ENCODE measurements at places on chromosomes 5 and 9. TPM values are rescaled to one million over a fixed set of nuclear protein-coding genes. Genes with fewer than 3 reads are reported as not detected.

DNA sequence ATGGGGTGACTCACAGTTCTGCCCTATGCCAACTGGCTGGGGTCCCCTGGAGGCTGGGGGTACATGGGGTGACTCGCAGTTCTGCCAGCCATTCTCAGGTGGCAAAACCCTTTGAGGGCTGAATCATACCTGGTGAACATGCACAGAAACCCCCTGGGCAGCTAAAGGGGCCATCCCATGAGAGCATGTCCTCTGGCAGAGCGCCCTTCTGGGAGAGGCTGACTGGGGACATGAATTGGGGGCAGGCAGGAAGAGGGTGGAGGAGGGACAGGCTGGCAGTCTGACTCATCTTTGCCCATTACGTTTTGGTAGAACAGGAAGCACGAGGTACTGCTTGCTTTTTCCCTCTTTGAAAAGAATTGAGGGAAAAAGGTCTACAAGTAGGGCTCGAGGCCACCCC, 16.7 kb downstream of the TRAF1 start:
- no peak overlapping the region for H3K27ac ChIP-seq
- DNase-seq, result peak; percentile 16
- no peak overlapping the region for H3K4me3 ChIP-seq

The PCDHGA5 gene
- total RNA-seq, result 4.5 TPM

GRCh38 chr9:5269249-5269715, 35.2 kb downstream of the RLN2 start:
- no peaks in the 10 kb centered on the region for H3K36me3 ChIP-seq
- no peak for DNase-seq
- H3K27ac ChIP-seq, result no peak overlapping the region
- H3K4me1 ChIP-seq, result no peaks in the 10 kb centered on the region
- H3K27me3 ChIP-seq, result no peaks in the 10 kb centered on the region

- no peaks in the 10 kb centered on the region for H3K36me3 ChIP-seq
- DNase-seq, result no peak
- no peaks in the 10 kb centered on the region for H3K27me3 ChIP-seq
- H3K4me1 ChIP-seq, result no peaks in the 10 kb centered on the region
- H3K27ac ChIP-seq, result no peak overlapping the region
Measured at GRCh38 chr5:26881901-26882300, 156.5 kb downstream of the CDH9 start.

- H3K4me1 ChIP-seq, result peaks cover 4% of the 10 kb centered on the region
- H3K36me3 ChIP-seq, result no peaks in the 10 kb centered on the region
- DNase-seq, result no peak
- no peak overlapping the region for H3K27ac ChIP-seq
Measured at GRCh38 chr5:173051746-173052145, 4.4 kb upstream of the CREBRF start.

DNA sequence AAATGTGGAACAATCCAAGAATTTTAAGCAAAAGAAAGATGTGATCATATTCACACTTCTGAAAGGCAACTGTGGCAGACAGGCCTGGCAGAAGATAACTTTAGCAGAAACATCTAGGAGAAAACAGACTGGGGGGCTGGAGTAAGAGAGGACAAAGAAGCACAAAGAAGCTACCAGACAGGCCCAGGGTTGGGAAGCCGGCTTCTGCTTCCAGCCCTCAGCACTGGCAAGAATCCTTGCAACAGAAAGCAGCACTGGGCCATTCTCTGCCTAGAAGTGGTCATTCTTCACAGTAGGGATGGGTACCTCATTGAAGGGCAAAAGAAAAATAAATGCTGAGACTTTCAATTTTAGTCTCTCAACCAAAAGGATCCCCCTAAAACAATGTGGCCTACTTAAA, 49.6 kb downstream of the EFNA5 start:
- H3K27me3 ChIP-seq, result no peaks in the 10 kb centered on the region
- H3K27ac ChIP-seq, result no peak overlapping the region
- no peaks in the 10 kb centered on the region for H3K4me1 ChIP-seq
- H3K4me3 ChIP-seq, result no peak overlapping the region

GRCh38 chr5:176499273-176499672, 37.9 kb downstream of the RNF44 start:
- no peaks in the 10 kb centered on the region for H3K36me3 ChIP-seq
- DNase-seq, result no peak
- H3K4me3 ChIP-seq, result no peak overlapping the region
- H3K27me3 ChIP-seq, result no peaks in the 10 kb centered on the region

The SPINK4 gene
- not detected for total RNA-seq

DNA sequence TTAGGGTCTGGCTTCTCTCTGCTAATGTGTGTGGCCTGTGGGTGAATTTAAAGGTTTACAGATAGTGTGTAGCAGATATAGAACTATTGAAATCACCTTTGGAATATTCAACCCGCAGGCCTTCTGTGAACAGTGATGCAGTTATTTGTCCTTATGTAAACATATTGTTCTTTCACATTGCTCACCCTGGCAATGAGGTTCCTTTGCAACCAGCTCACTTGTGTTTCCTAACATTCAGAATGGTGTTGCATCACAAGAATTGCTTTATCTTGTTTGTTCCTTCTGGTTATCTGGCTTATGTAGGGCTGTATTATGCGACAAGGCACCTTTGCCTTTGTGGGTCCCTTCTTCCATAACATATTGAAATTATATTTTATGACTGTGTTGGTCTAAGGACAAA, 370.3 kb downstream of the NNT start:
- DNase-seq, result no peak
- H3K27me3 ChIP-seq, result no peaks in the 10 kb centered on the region
- no peak overlapping the region for H3K4me3 ChIP-seq
- no peak overlapping the region for H3K27ac ChIP-seq

DNA sequence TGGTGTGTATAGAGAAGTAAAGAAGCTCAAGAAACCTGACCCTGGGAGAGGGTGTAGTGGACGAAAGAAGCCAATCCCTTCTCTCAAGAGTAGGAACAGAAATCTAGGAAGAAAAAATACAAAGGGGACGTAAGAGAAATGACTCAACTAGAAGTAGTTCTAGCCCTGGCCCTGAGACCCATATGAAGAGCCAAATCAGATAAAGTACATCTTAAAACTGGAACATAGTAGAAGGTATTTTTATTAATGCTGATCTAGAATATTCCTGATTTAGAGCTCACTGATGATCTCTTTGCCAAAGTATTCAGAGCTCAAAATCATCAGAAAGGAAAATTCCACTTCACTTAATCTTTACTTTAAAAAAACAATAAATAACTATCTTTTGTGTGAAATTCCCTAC, 184.8 kb downstream of the MLLT3 start:
- H3K27me3 ChIP-seq, result no peaks in the 10 kb centered on the region
- no peak for DNase-seq
- no peaks in the 10 kb centered on the region for H3K36me3 ChIP-seq
- no peak overlapping the region for H3K4me3 ChIP-seq
- no peaks in the 10 kb centered on the region for H3K4me1 ChIP-seq

- no peaks in the 10 kb centered on the region for H3K4me1 ChIP-seq
- no peak overlapping the region for H3K27ac ChIP-seq
- no peak for DNase-seq
Measured at GRCh38 chr9:675697-676370, 165.7 kb upstream of the DMRT1 start.

The KCNMB1 gene
- 13.6 TPM for total RNA-seq

The ZNF367 gene
- total RNA-seq, result 2.4 TPM

- no peak overlapping the region for H3K4me3 ChIP-seq
- H3K27me3 ChIP-seq, result no peaks in the 10 kb centered on the region
Measured at GRCh38 chr5:146796144-146796543, 82.4 kb downstream of the PPP2R2B start.

DNA sequence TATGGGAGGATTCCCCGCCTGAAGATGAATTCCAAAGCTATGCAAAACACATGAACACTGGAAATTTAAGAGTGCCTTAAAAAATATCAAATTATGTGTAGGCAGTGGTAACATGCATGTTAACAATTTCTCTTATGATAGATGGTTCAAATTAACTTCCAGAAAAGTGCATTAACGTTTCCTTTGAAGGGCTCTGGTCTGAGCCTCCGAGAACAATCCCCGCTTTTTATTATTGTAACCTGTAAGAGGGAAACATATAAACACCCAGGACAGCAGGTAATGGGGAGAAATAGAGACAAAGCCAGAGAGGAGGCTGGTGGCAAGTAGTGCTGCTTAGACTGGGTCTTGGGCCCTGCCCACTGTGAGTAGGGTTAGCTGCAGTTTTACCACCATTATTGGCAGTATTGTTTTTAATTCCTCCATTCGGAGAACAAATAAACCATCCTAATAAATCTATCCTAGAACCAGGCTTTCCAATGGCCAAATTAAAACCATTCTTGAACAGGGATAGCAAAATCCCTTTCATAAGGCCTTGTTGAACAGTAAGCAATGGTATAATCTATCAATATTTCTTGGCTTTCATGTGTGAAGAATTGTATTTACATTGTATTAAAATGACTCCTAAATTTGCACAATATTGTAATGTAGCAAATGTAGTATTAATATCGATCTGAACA, 6.3 kb downstream of the NR2F1 start:
- H3K36me3 ChIP-seq, result no peaks in the 10 kb centered on the region
- no peak for DNase-seq

GRCh38 chr9:117548556-117548955, 133.7 kb upstream of the ASTN2 start:
- no peaks in the 10 kb centered on the region for H3K4me1 ChIP-seq
- no peak for DNase-seq
- no peak overlapping the region for H3K4me3 ChIP-seq
- no peaks in the 10 kb centered on the region for H3K27me3 ChIP-seq

DNA sequence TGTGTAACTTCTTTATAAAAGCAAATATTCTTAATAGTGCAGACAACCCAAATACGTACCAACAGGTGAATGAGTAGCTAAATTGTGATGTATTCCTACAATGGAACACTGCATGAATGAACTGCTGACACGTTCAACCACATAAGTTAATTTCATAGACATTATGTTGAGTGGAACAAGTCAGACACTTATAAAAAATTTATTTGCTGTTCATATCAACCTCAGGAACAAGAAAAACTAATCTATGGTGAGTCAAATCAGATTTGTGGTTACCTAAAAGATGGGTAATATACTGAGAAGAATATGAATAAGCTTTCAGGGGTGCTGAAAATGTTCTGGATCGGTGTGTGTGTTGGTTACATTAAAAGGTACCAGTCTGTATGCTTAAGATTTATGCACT, 35.7 kb downstream of the INVS start:
- H3K4me3 ChIP-seq, result no peak overlapping the region
- no peaks in the 10 kb centered on the region for H3K4me1 ChIP-seq
- no peak overlapping the region for H3K27ac ChIP-seq
- H3K27me3 ChIP-seq, result no peaks in the 10 kb centered on the region
- no peak for DNase-seq

DNA sequence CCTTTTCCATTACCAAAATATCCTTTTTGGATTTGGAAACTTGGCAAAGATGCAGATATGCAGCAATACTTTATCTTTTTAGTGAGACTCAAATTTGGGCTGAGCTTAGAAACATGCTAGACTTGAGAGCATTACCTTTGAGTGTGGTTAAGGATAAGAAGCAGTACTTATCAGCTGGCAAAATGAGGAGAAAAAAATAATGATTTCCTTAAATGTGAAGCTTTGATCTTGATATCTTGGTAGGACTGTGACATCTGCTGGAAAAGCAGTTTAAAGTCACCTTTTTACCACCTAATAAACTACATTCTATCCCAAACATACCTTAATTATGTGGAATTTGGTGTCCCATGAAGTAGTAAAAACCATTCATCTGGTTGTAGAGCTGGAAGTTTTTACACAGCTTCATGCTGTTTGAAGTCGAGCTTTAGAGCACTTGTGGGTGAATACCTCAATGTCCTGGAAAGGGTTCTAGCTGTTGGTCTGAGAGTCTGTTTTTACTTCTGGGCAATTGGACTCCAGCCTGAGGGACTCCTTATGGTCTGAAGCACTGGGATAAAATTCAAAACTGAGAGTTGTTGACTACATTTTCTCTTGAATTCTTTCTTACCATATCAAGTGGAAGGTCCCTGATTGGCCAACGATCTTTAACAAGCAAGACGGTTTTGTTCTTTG, 53.4 kb downstream of the LRRC70 start:
- H3K27me3 ChIP-seq, result no peaks in the 10 kb centered on the region
- no peak for DNase-seq
- H3K4me3 ChIP-seq, result no peak overlapping the region
- peaks cover 1% of the 10 kb centered on the region for H3K4me1 ChIP-seq

DNA sequence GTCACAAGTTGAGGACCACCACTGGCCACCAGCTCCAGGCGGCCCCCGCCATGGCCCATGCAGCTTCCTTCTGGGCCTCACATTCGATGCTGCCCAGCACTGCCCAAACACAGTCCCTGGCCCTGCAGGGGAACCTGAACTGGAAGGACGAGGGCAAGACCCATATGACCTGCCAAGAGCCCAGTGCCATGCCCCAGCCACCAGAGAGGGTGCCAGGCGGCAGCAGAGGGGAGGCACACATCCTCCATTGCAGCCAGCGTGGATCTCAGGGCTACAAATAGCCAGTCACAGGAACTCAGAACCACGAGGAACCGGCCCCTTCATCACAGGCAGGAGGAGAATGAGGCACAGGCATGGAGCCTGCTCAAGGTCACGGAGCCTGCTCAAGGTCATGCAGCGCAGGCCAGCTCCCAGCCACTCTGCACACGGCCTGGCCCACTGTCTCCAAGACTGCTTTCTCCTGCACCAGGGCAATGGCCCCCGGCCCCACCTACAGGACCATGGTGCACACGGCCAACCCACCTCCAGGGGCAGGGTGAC, 69.6 kb downstream of the SEMA4D start:
- no peak overlapping the region for H3K27ac ChIP-seq
- H3K36me3 ChIP-seq, result no peaks in the 10 kb centered on the region
- H3K4me3 ChIP-seq, result no peak overlapping the region
- H3K27me3 ChIP-seq, result no peaks in the 10 kb centered on the region
- peaks cover 5% of the 10 kb centered on the region for H3K4me1 ChIP-seq

DNA sequence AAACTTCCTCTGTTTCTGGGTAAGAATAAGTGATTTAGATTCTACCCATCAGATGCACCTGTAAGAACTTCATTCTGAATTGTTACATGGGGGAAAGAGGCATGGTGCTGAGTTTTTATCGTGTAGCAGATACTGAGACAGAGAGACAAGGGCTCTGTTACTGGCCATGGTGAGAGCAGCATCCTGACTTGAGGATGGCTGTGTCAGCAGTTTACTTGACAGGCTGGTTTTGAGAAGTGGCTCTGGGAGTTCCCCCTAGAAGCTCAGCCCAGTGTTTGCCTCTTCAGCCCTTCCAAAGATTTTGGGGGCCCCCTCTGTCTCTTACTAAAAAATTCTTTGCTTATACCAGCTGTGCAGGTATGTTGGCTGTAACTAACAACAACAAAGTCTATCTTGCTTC, 510.5 kb downstream of the LRRC70 start:
- H3K27me3 ChIP-seq, result no peaks in the 10 kb centered on the region
- no peak overlapping the region for H3K27ac ChIP-seq
- no peak for DNase-seq
- H3K4me1 ChIP-seq, result peaks cover 5% of the 10 kb centered on the region
- no peak overlapping the region for H3K4me3 ChIP-seq
- H3K36me3 ChIP-seq, result no peaks in the 10 kb centered on the region

- no peak for DNase-seq
- no peak overlapping the region for H3K4me3 ChIP-seq
- no peak overlapping the region for H3K27ac ChIP-seq
- H3K27me3 ChIP-seq, result no peaks in the 10 kb centered on the region
Measured at GRCh38 chr9:77969083-77969482, 62.5 kb downstream of the GNAQ start.

GRCh38 chr5:44660251-44660650, 148.5 kb upstream of the MRPS30 start:
- H3K36me3 ChIP-seq, result no peaks in the 10 kb centered on the region
- no peaks in the 10 kb centered on the region for H3K4me1 ChIP-seq
- H3K27ac ChIP-seq, result no peak overlapping the region
- no peak overlapping the region for H3K4me3 ChIP-seq
- DNase-seq, result no peak

- H3K4me3 ChIP-seq, result no peak overlapping the region
- DNase-seq, result no peak
- H3K36me3 ChIP-seq, result no peaks in the 10 kb centered on the region
- H3K27ac ChIP-seq, result no peak overlapping the region
- H3K4me1 ChIP-seq, result no peaks in the 10 kb centered on the region
Measured at GRCh38 chr5:152256580-152256979, 148.5 kb downstream of the NMUR2 start.
